ENCODE measurements at places on chromosomes 6 and 20.

DNA sequence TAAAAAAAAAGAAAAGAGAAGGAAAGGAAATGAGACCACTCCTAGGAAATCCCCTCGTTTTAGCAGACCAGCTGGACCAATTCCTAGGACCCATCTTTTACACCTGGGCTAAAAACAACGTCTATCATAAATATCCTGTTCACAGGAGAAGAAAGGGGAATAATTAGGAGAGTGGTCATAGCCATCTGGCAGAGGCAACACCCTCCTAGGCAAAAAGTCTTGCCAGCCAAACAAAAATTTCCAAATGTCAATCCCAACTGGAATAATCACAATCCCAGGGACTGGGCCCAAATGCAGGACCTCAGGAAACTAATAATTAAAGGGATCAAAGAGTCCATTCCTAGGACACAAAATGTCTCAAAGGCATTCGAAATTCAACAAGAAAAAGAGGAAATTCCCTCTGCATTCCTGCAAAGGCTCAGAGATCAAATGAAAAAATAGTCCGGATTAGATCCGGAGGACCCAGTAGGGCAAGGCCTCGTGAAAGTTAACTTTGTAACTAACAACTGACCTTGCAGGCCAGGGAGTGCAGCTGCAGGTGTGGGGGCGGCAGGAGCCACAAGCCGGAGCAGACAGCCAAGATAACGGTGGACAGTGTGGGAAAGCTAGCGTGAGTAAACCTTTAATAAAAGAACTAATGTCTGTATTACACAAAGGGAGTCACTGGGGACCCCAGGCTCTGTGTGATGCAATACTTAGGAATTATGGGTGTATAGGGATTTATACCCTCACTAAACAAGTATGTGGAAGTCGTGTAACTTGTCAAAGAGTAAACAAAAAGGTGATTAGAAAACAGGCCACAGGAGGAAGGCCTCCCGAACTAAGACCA is 11.7 kb downstream of the LCA5 start:
- no peak for DNase-seq

DNA sequence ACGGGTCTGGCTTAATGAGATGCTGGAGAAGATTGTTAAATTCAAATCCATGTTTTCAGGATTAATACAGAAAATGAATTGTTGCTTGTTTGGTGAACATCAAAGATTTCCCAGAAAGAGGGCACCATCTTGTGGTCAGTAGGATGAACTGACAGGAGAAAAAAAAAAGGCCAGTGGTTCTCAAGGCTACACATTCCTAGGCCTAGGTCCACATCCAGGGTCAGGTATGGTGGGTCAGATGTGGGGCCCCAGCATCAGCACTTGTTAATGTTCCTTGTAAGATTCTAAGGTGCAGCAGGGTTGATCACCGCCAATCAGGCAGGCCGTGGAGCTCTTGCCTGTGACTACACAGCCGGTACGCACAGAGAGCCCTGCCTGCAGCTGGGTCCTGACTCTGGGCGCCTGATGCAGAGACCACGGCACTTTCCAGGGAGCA is 34.0 kb upstream of the FOXO3 start:
- no peak for DNase-seq

DNA sequence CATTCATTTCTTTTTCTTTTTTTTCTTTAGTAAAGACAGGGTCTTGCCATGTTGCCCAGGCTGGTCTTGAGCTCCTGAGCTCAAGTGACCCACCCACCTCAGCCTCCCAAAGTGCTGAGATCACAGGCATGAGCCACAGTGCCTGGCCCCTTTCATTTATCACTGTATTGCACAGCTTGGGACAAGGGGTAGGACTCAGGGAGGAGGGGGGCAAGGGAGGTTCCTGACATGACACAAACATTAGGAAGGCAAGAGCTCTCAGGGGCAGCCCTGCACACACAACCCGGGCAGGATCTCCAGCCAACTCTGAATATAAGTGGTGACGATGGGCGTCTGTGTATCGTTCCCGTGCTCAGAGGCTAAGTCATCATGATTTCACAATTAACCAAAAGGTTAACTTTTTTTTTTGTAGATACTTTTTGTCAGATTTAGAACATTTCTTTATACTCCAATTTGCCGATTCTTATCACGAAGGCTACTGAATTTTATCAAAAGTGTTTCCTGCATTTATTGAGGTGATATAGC is 19.9 kb downstream of the SLC2A4RG start:
- no peak for DNase-seq

DNA sequence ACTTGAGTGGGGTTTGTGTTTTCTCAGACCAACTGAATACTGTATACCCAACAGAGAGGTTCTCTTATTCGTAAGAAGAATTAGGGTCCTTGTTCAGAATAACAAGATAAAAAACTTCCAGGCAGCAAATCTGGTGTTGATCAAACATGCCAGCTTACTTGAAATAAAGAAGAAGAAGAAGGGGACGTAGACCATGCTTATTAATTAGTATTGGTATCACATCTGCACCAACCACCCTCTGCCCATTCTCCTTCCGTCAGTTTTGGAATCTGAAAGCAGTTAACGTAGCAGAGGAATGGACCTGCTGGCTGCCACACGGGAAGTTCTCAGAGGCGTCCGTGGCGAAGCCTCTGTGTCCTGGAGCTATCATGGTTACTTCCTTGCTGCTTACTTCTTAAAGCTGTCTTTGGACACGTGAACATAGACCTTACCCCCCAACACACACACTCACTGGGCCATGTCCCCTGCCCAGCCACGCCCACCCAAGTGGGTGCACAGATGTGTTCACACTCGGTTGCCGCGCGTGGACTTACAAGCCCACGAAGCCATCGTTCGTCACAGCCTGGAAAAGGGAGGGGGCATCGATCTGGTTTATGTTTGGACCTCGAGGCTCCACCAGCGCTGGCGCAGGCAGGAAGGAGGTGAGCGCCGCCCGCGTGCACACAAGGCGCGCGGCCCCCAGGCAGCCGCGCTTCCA is 4.1 kb upstream of the DLL1 start:
- no peak for DNase-seq

- DNase-seq = no peak
Measured at GRCh38 chr6:145714731-145715130, 20.6 kb downstream of the EPM2A start.

DNA sequence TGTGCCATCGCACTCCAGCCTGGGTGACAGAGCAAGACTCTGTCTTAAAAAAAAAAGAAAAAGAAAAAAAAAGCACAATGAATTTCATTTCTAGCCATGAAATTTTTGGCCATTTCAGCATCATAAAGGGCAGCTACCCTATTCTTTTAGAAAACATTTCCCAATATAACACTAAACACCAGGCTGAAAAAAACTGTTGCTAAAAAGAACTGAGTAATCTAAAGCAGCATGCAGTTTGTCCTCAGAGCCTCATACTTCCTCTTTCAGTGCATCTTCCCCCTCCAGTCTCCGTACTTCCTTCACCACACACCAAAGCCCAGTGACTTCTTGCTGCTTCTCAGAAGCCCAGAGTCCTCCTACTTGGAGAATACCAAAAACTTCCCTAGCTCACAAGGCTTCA is 5.6 kb upstream of the IFNGR1 start:
- peak; percentile 16 for DNase-seq

GRCh38 chr20:39829661-39830060 is 859.4 kb downstream of the MAFB start:
- DNase-seq = no peak

DNA sequence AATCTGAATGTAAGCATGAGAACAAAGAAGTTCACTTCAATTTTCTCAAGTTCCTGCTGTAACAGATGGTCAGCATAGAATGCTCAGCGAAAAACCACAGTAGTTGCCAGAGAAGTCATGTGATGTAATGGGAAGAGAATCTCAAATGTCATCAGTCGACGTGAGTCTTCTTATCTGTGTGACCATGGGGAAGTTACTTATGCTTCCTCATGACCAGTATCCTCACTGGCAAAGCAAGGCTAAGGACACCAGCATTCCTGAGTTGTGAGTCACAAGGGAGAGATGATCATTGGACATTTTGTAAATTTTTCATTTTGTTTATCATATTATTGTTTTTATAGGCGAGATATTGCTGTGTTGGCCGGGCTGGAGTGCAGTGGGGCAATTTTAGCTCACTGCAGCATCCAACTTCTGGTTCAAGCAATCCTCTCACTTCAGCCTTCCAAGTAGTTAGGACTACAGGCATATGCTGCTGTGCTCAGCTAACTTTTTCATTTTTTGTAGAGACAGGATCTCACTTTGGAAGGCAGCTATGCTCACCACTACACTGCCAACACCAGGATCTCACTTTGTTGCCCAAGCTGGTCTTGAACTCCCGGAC is 21.9 kb downstream of the SGK1 start:
- DNase-seq = no peak

- no peak for DNase-seq
Measured at GRCh38 chr6:145629478-145629877, 105.8 kb downstream of the EPM2A start.

DNA sequence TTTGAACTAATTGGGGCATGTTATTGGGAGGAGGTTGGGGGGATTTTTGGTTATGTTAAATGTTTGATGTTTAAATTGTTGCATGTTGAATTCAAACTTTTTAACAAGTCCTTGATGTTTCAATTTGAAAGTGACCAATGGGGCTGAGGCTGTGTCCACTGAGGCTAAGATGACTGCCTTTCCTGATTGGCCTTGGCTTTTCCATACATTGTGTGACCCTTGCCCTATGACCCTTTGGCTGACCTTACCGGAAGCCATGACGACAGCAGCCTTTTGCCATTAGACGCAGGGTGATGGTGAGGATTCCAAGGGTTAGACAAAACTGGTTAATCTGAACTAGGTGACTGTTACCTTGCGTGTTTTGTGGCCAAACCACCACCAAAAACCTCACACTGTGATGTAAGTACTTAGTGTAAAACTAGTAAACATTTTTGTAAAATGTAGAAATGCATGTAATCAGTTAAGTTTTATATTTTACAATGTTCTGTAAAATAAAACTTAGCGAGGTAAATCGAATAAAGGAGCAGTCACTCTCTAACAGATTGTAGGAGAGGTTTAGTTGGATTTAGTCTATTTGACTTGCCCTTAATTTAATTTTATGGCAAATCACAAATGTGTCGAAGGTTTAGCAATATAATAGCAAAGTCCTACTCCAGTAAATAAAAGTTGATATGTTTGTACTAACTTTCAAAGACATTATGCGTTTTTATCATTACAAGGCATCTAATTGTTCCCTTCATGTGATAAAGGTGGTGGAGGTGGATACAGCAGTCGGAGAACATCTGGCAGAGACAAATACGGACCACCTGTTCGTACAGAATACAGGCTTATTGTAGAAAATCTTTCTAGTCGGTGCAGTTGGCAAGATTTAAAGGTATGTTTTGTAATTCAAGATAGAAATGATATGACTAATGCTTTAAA is 1.6 kb downstream of the SRSF6 start:
- no peak for DNase-seq

DNA sequence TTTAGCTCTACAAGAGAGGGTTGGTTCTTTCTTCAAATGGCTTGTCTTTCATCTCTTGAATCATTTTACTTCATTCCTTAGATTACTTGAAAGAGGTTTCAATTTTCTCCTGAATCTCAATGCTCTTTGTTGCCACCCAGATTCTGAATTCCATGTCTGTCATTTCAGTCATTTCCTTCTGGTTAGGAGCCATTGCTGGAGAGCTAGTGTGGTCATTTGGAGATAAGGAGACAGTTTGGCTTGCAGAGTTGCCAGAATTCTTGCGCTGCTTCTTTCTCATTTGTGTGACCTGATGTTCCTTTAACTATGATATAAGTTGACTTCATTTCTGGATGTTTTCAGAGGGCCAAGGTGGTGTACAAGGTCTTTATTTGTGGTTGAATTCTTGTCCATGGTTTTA is 157.8 kb downstream of the SLC22A3 start:
- DNase-seq = no peak

GRCh38 chr20:2254333-2254732 is 41.5 kb upstream of the TGM3 start:
- DNase-seq = no peak

GRCh38 chr6:42020967-42021366 is 29.4 kb upstream of the TAF8 start:
- no peak for DNase-seq

DNA sequence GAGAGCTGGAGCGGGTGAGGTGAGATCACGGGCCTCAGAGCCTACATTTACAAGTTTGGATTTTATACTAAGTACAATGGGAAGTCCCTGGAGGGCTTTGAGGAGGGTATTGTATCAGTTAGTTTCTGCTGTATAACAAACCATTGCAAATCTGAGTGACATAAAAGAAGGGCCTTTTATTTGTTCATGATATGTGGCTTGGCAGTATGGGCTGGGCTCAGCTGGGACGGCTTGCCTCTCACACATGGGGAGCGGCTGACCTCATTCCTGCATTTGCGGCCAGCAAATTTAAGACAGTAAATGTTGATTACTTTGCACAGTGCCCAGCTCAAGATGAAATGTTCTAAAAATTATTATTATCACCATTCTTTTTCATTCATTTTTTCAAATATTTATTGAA is 21.7 kb downstream of the GDAP1L1 start:
- no peak for DNase-seq

GRCh38 chr6:144729502-144729901 is 444.4 kb downstream of the UTRN start:
- DNase-seq = no peak

- DNase-seq = no peak
Measured at GRCh38 chr6:168410035-168410434, 30.9 kb upstream of the SMOC2 start.

- DNase-seq = no peak
Measured at GRCh38 chr6:167733740-167734661, 92.7 kb upstream of the AFDN start.

DNA sequence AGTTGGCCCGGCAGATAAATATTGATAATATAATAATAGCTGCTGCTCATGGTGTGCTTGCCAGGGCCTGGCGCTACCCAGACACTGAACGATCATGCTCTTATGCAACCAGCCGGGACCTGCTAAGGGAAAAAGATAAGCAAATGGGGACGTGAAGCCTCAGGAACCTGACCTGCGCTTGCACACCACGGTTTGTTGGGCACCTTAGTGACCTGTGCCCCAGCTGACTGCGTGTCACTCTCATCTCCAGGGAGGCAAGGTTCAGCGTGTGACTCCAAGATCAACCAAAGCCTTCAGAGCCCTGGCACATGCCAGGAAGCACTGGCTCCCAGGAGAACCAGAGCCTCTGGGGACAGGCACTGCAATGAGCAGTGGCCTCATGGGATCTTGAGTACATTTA is 111.1 kb downstream of the AGPAT4 start:
- no peak for DNase-seq

DNA sequence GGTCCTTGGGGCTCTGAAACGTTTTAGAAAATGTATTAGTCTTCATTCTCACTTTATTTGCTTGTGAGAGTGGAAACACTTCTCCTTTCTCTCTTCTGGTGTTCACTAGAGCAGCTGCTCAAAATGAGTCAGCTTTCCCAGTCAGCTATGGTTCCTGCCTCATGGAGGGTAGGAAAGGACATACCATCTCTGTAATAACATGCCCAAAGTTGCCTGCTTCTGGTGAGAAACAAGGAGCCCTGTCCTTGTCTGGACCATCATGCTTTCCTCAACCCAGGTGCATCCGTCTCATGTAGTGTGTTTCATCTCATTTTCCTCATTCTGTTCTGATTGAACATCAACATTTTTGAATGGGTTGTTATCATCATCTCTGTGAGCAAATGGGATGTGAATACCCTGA is 17.1 kb upstream of the TINAG start:
- DNase-seq = no peak

- DNase-seq = no peak
Measured at GRCh38 chr6:43943099-43943766, 173.2 kb downstream of the VEGFA start.

Data from T-helper 1 cell (primary cell).